ENCODE measurements at places on chromosomes 1 and 21. TPM values are rescaled to one million over a fixed set of nuclear protein-coding genes. Genes with fewer than 3 reads are reported as not detected.

The FNDC10 gene
- 2.9 TPM for total RNA-seq

The MANEAL gene
- total RNA-seq, result 1.9 TPM

The PMF1 gene
- 39.0 TPM for total RNA-seq

The EPHB2 gene
- total RNA-seq, result 0.36 TPM

The MYBPH gene
- total RNA-seq, result not detected

The SERPINC1 gene
- not detected for total RNA-seq

The CPT2 gene
- total RNA-seq, result 17.8 TPM

The SLC45A1 gene
- 0.94 TPM for total RNA-seq

The ANXA9 gene
- total RNA-seq, result not detected

The RIMKLA gene
- 0.06 TPM for total RNA-seq

The RGSL1 gene
- total RNA-seq, result not detected

The KIF26B gene
- total RNA-seq, result not detected

The AKR1A1 gene
- 84.3 TPM for total RNA-seq

GRCh38 chr1:107648071-107648470 is 316.9 kb downstream of the VAV3 start:
- DNase-seq, result no peak

DNA sequence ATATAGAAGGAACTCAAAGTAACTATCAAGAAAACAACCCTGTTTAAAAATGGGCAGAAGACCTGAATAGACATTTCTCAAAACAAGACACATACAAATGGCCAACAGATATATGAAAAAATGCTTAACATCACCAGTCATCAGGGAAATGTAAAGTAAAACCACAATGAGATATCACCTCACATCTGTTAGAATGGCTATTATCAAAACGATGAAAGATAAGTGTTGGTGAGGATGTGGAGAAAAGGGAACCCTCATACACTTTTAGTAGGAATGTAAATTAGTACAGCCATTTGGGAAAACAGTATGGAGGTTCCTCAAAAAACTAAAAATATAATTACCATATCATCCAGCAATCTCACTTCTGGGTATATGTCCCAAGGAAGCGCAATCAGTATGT is 3.0 kb downstream of the CTSS start:
- no peak for DNase-seq

DNA sequence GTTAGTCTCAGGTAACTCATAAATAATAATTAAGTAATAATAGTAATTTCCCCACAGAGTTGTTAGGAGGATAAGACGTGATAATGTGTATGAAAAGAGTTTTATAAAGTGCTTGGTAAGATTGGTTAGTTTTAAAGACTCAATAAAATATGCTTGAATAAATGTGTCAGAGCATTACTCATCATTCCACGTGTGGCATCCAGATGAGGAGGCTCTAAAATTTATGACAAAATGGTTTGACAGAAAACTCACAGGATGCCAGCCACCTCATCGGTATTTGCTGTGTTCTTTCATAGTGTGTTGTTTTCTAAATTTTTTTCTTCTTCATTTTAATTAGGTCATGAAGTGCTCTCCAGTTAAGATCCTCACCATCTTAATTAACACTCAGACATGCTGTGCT is 19.1 kb upstream of the SPAG17 start:
- no peak for DNase-seq

GRCh38 chr1:230797942-230798365 is 50.8 kb downstream of the CAPN9 start:
- no peak for DNase-seq

GRCh38 chr1:13224480-13225060 is 1.4 kb downstream of the PRAMEF18 start:
- no peak for DNase-seq

DNA sequence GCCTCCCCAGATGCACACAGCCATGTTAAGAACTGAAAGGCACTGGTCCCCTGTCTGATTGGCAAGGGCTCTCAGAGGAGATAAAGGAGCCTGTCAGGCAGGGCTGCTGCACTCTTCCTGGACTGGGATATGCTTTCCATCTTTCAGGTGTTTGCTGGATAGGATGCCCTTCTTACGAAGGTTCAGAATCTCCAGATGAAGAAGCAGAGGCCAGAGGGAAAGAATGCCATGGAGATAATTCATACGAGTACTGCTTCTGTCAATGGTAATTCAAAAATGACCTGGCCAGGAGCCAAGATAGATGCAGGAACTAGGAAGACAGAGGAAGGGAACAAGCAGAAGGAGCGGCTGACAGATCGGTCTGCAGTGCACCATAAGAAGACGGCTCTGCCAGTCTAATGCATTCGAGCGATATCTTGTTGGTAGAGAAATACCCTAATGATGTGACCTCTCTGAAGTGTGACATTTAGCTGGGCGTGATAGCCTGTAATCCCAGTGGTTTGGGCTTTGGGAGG is 16.6 kb upstream of the ATP2B4 start:
- no peak for DNase-seq

DNA sequence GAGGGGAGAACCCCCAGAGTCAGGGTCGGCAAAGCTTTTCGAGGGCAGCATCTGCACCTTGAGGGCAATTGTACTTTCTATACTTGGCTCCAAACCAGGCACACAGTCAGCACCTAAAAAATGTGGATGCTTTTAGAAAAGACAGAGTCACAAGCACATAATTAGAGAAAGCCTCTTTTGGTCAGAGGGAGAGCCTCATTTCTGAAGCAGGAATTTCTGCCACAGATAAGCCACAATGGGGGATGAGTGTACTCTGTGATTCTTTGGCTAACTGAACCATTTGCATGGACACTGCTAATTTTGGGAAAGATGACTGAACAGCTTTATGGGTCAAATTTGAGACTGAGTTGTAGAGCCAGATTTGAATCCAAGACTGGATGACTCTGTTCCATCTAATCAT is 635.7 kb downstream of the KIF26B start:
- no peak for DNase-seq

GRCh38 chr1:234226113-234226818 is 147.0 kb upstream of the COA6 start:
- no peak for DNase-seq

GRCh38 chr1:55127827-55128343 is 87.3 kb downstream of the USP24 start:
- DNase-seq, result no peak

- DNase-seq, result no peak
Observed at GRCh38 chr21:45125357-45125756, 51.0 kb downstream of the ADARB1 start.

DNA sequence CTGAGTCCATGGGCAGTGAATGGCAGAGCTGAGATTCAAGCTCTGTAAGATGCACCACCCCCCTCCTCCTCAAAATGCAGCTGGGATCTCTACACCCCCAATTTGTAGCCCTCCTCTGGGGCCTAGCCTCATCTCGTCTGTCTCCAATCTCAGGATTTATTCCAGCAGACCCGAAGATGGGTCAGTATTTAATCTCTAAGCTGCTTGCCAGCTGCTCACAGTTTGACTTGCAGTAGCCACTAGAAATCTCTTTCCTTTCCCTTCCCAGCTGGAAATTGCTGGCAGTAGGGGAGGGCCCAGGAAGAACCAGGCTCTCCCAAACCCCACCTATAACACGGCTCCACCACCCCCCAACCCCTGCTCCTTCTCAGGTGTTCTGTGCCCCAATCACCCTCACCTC is 1.5 kb downstream of the LACTBL1 start:
- no peak for DNase-seq

DNA sequence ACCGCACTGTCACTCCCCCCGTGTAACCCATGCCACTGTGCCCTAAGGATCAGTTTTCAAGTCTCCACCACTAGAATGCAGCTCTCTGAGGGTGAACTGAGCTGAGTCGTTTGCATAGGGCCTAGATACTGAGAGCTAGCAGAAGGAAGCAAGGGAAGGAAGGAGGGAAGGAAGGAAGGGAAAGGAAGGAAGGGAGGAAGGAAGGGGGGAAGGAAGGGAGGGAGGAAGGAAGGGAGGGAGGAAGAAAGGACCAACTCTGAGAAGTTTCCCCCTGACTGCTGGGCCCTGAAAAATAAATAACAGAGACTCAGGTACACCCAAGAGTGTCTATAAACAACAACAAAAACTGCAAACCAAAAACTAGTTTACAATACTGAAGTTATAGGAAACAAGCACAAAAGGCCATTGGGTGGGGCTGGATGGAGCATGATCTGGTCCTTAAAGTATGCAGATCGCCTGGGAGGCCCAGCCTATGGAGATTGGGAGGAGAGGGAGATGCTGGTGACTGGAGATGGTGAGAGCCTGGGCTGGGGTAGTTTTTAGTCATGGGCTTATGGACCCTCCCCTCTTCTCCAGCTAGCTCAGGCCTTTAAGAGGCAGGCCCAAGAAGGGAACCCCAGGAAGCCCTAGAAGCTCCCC is 1.7 kb upstream of the MRPS15 start:
- no peak for DNase-seq

GRCh38 chr1:218273762-218274479 is 11.2 kb upstream of the RRP15 start:
- no peak for DNase-seq

DNA sequence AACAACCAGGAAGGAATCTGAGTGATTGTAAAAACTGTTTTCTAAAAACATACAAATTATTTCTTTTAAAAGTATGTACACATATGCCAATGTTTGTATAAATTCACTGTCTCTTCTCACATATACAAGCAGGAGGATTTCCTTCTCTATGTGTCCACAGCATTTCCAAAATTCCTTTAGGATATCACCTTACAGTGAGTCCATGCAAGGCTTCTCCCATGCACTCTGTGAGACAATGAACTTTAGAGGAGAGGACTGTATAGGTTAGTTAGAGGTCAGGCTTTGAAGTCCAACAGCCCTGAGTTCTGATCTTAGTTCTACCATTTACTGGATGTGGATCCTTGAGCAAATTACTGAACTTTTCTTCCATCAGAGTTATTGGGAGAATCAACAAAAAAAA is 34.1 kb upstream of the USH2A start:
- no peak for DNase-seq

GRCh38 chr1:50109116-50109515 is 396 bp downstream of the ELAVL4 start:
- no peak for DNase-seq

GRCh38 chr1:111887875-111888274 is 101.6 kb downstream of the KCND3 start:
- DNase-seq, result no peak

GRCh38 chr1:117562581-117563491 is 43.0 kb upstream of the TENT5C start:
- no peak for DNase-seq

DNA sequence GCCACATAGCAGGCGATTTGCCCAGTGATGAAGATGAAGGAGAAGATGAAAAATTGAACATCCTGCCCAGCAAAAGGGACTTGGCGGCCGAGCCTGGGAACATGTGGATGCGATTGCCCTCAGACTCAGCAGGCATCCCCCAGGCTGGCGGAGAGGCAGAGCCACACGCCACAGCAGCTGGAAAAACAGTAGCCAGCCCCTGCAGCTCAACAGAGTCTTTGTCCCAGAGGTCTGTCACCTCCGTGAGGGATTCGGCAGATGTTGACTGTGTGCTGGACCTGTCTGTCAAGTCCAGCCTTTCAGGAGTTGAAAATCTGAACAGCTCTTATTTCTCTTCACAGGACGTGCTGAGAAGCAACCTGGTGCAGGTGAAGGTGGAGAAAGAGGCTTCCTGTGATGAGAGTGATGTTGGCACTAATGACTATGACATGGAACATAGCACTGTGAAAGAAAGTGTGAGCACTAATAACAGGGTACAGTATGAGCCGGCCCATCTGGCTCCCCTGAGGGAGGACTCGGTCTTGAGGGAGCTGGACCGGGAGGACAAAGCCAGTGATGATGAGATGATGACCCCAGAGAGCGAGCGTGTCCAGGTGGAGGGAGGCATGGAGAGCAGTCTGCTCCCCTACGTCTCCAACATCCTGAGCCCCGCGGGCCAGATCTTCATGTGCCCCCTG is 3.3 kb downstream of the ZBTB18 start:
- no peak for DNase-seq

- no peak for DNase-seq
Observed at GRCh38 chr1:151312411-151312810, 14.8 kb downstream of the PI4KB start.

- DNase-seq, result no peak
Observed at GRCh38 chr1:217181756-217182155, 449.1 kb downstream of the GPATCH2 start.

GRCh38 chr1:178503849-178504248 is 7.1 kb upstream of the CLEC20A start:
- no peak for DNase-seq

DNA sequence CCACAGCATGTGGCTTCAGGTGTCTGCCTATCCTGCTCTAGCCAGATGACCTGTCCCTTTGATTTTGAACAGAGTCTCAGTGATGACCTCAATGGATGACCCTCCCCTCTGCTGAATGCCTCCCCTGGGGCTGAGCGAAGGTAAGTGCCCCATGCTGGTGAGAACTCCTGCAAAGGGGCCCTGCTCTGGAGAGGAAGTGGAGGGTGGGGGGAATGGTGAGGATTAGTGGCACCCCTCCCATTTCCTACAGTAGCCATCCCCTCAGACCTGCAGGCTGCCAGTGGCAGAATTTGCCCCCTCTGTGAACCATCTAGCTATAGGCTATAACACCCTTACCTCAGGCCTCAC is 3.7 kb upstream of the PMVK start:
- no peak for DNase-seq

DNA sequence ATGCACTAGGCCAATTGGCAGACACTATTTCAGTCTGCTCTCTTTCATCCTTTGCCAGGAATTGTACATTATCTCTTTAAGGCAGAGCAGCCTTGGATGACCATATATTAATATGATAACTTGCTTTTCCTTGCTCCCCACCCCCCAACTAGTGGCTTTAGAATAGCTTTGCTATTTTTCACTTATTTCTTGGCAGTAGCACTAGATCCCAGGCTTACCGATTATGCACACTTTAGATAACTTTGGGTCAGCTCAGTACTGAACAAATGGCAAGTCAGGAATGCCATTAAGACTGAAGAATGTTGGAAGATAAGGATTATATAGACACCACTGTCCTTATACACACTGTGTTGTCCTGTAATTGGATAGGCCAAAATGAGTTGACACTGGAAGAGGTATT is 146.4 kb downstream of the FGGY start:
- no peak for DNase-seq

DNA sequence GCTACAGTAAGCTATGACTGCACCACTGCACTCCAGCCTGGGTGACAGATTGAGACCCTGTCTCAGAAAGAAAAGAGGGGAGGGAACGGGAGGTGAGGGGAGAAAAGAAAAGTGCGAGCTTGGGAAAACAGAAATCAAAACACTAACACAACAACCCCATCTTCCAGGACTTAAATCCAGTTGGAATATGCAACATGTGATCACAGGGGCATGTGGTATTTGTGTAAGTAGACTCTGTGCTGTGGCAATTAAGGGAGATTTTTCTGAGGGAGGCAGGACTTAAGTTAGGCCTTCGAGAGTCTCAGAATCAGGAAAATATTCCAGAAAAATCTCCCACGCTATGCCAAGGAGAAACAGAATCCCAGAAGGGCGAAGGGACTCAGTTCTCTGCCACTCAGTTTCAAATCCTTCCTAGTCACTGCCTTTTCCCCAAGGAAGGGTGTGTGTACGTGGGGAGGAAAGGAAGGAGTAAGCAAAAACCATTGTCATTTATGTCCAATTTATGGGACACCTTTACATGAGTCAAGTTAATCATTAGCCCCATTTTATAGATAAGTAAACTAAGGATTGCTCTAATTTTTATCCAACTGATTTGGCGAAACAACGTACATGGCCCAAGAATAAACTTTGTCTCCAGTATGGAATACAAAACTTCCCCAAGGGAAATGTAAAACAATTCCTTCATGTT is 12.3 kb downstream of the ID3 start:
- no peak for DNase-seq

GRCh38 chr1:151716771-151717631 is at the start of gene CELF3:
Gene CELF3 (minus strand): TSS chr1:151716803. CDS start chr1:151716020, 783 bp downstream.
- DNase-seq, result peak; percentile 34
